ENCODE measurements at places on chromosomes 7 and 10.

DNA sequence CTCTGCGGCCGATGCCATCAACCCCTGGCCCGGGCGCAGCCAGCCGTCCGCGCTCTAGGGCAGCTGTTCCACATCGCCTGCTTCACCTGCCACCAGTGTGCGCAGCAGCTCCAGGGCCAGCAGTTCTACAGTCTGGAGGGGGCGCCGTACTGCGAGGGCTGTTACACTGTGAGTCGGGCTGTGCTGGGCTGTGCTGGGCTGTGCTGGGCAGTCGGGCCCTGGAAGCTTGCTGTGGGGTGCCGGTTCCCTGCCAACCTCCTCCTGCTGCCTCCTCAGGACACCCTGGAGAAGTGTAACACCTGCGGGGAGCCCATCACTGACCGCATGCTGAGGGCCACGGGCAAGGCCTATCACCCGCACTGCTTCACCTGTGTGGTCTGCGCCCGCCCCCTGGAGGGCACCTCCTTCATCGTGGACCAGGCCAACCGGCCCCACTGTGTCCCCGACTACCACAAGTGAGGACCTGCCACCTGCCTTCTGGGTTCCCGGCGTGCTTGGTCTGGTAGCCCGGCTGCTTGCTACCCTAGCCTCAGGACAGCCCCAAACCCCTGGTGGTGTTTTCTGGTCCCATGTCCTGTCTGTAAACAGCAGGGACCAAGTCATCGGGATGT, 7.5 kb downstream of the ZYX start:
- DNase-seq: no peak

DNA sequence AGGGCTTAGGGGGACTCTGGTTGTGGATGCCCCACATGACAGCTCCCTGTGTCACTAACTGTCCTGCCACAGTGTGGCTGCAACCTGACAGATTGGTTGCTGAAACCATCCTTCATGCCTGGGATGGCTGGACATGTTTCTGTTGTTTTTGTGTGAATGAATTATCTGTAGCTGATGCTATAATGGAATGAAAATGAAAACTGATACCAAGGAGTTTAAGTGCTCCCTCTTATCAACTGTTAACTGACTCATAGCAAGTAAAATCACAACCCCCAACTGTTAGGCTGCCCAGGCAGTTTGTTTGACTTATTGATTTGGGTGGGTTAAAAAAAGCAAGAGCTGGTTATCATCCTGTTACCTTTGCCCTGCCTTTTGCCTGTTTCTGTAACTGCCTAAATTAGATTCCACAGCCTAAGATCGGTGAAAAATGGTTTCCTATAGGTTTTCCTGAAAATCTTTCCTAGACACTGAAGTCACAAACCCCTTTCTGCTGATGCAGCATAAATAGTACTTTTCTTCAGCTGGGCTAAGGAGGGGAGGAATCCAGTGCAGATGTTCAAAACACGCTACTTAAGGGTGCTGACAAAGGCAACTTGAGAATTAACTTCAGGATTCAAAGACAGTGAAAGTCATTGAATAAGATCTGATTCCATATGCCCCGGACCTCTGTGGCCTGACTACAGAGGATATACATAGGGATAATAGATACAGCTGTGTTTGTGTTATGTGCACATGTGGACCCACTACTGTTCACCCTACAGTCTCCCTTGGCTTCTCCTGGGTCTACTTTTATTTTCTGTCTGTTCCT, 5.7 kb downstream of the FRAT2 start:
- no peak for DNase-seq

DNA sequence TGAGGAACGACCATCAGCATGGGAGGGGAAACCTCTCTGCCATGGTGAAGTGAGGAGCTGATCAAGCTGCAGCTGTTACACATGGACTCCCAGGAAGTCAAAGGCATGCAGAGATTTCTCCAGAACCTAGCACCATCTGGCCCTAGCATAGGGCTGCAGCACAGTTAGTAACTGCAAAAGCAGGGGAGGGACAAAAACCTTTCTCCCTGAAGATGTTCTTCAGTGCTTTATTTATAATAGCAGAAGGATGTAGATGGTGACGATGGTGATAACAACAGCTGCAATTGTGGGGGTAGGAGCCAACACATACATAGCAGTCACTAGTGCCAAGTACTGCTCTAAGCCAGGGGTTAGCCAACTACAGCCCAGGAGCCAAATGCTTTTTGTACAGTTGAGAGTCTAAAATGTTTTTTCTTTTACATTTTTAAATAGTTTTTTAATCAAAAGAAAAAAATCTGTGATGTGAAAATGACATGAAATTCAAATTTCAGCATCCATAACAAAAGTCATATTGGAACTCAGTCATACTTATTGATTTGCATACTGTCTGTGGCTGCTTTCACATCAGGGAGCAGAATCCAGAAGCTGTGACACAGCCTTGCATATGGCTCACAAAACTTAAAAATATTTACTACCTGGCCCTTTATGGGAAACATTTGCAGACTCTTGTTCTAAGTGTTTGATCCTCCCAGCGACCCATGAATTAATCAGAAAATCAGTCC, 299.5 kb downstream of the ELMO1 start:
- DNase-seq: no peak

DNA sequence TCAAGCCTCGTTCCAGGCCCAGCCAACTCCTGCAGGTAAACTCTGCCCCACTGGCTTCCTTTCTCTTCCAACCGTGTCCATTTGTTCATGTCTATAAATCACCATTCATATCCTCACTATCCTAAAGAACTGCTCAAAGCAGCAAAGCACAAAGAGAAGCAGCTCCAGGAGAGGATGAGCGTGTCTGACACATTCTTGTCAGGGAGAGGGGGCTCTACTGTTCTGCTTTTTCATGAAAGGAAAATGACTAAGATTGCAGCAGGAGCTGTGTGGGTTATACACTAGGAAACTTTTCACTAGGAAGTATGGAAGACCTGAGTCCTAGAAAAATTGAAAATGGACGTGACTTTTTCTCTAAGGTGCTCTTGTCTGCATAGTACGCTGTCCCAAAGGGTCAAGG, 16.7 kb downstream of the AGFG2 start:
- no peak for DNase-seq

- no peak for DNase-seq
These were observed 319.1 kb upstream of the CNTNAP2 start for GRCh38 chr7:145797507-145797906.

DNA sequence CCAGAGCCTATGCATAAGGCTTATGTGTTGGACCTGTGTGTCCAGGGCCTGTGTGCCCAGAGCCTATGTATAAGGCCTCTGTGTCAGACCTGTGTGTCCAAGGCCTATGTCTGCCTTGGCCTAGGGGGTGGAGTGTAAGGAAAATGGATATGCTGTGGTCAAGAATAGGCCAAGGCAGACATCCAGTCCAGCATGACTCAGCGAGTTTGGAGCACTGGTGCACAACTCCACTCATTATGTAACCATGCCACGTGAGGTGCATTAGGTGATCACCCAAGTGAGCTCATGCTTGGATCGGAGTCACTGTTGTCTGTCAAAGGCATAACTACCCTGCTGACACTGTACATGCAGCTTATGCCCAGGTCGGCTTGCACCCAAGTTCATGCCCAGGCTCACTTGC, 238.9 kb downstream of the CACNA2D1 start:
- DNase-seq: no peak

GRCh38 chr7:121169469-121169868, 159.3 kb upstream of the WNT16 start:
- DNase-seq: no peak

GRCh38 chr10:91191584-91191919, 28.9 kb upstream of the PCGF5 start:
- no peak for DNase-seq

DNA sequence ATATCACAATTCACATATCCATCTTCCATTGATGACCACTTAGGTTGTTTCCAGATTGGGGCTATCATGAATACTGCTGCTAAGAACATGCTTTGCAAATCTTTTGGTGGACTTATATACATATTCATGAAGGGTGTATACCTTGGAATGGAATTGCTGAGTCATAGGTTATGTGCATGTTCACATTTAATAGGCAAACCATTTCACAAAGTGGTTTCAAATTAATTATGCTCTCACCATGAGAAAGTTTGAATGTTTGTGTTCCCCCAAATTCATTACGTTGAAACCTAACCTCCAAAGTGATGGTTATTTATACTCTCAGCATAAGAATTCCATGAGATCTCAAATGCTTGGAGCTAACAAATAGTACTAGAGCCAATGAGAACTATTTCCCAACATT, 86.4 kb downstream of the VPS41 start:
- no peak for DNase-seq

GRCh38 chr10:3389130-3389529, 216.5 kb upstream of the PITRM1 start:
- no peak for DNase-seq

DNA sequence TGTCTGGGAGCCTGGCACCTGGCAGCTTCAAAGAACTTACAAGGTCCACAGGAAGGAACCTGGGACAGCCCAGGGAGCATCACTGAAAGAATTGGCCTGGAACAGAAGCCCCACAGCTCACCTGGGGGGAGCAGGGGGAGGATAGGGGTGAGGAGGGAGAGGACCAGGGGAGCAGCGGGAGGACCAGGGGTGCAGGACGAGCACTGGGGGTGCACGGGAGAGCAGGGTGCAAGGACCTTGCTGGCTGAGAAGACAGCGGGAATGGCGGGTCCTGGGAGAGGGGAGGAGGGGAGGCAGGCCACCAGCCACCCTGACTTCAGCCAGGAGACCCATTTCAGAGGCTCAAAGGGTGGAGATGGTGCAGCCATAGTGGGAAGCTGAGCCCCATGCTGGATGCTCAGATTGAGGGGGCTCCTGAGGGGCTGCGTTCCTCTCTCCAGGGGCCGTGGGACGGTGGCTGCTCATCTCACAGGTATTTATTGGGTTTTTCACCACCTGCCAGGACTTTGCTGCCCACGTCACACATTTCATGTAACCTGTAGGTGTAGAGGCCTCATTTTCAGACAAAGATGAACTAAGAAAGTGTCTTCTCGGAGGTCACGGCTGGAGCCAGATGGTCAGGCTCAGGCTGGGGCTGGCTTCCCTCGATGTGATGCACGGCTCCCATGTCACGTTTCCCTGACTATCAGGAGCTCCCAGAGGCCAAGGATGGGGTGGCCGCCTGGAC, 110.1 kb downstream of the WDR37 start:
- no peak for DNase-seq

DNA sequence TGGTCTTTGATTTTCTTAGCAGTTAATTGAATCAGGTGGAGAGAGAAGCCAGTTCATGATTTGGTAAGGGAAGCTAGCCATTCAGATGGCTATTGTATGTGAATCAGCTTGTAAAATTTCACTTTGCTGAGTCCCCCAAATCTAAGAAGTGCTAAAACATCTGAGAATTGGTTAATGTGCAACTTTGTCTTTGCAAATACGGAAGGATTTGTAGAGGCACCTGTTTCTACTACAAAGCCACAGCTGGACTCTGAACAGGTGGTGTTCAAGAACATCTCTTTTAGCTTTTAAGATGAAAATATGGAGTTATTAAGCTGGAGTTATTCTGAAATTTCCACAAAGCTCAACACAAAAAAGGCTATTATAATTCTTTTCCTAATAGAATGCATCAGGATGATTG, 132.6 kb downstream of the VPS50 start:
- no peak for DNase-seq

- no peak for DNase-seq
These were observed 285.4 kb downstream of the GPR37 start for GRCh38 chr7:124480036-124480820.

DNA sequence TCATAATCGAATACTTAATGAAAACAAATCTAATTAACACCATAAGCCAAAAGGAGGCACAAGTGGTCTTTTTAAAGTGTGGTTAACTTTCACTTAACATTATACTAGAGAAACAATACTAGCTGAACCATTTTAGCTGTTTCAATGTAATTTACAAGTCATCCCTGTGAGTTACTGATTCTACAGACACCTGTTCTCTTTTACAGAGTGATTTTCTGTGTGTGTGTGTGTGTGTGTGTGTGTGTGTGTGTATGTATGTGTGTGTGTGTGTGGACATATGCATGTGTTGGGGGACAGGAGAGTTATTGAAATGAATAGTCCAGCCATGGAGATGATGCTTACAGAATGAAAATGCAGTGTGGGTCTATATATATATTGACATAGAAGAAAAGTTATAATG, 200.2 kb downstream of the DNAJC1 start:
- DNase-seq: no peak

DNA sequence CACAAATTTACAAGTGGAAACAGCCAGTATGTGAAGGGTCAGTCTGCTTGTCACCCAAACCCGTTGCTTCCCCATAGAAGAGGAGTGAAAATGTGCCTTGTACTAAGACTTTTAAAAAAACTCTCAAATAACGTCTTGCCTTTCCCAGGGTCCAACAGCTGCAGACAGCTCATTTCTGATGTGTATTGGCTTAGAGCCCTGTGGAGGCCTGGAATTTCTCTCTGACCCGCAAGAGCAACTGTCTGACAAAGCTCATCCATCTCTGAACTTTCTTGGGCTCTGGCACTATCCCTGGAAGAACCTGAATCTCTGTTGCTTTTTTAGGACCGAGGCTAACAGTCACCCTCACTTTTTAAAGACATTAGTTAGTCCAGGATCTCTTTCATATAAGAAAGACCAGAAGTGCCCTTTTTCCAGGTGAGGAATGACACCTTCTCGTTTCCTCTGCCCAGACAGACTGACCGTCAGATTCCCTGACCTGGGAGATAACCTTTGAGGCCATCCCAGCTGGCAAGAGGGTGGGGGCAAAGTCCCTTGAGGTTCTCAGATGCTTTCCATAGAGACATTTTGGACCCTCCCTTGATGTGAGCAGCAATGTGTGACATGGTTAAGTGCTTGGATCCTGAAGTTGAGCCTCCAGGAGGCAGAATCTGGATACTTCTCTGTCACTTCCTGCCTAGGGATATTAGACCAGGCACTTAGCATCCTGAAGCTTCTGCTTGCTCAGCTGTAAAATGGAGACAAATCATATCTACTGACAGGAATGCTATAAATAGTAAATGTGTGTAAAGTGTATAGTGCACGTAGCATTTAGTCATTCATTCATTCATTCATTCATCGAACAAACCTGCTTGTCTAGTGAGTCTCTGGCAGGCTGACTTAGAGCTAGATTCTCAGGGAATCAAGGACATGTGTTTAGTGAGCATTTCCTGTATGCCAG, 4.5 kb upstream of the NODAL start:
- no peak for DNase-seq

DNA sequence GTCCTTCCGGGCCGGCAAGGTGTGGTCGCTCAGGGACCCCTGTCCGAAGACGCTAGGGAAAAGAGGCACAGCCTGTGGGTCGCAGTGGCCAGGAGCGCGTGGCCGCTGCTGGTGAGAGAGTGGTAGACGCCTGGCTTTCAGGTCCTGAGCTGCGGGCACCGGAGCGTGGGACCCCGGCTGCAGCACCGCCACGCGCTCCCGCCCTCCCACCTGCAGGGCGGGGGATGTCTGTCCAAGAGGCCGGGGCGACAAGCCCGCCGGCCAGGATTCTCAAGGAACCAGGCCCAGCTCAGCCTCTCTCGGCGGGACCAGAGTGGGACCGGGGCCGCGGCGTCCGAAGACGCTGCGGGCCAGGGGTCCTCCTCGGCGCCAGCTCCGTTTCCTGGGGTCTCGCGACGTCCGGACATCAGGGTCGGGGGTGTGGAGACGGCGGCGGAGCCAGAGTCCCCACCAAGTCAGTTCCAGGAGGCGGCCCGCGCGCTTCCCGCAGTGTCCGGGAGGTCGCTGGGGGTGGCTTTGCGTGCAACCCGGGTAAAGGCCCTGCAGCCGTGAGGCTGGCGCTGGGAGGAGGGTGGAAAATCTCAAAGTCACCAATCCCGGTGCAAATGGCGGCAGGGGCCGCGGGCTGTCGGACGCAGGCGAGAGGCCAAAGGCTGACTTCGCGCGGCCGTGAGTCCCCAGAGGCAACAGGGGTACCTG, 5.5 kb downstream of the ZNF503 start:
- DNase-seq: no peak

- DNase-seq: no peak
These were observed 20.3 kb downstream of the YWHAG start for GRCh38 chr7:76338298-76339084.
